GM23338 (cell line): ENCODE measurements at places on chromosomes 5 and 9. TPM values are rescaled to one million over a fixed set of nuclear protein-coding genes. Genes with fewer than 3 reads are reported as not detected.

Gene ATOX1
- 118 and 123 TPM in 2 replicates for total RNA-seq

Gene F2RL1
- 27.1 and 32.1 TPM in 2 replicates for total RNA-seq

Gene PAEP
- total RNA-seq: not detected in 2 replicates

Gene RHOBTB3
- 8.8 and 10.0 TPM in 2 replicates for total RNA-seq

Gene ADGRD2
- total RNA-seq: 0.45 TPM in 1 of 2 replicates, not detected in the other

Gene PLAC8L1
- total RNA-seq: not detected in 2 replicates

Gene SMARCA2
- 21.9 and 22.9 TPM in 2 replicates for total RNA-seq

Gene RLN2
- 4.0 and 4.7 TPM in 2 replicates for total RNA-seq

DNA sequence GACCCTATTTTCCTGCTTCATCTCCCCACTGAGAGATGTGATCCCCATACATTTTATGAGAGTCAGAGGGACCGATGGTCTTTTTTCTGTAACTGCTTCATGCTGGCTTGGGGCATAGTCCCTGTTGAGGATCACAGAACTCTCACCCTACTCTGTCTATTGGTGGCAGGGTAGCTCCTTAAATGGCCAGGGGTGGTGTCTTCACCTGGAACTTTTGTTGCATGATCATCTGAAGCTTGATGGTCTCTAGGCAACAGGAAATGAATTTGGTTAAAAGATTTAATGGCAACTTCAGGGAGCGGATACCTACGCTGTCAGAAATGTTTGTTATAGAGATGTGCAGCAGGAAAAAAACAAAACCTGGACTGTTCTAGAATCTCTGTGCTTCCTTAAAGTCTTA lies 87.0 kb upstream of the GLIS3 start:
- no peak overlapping the region for H3K4me3 ChIP-seq
- DNase-seq: peak; percentile 41
- H3K36me3 ChIP-seq: no peaks in the 10 kb centered on the region
- H3K27ac ChIP-seq: no peak overlapping the region
- H3K4me1 ChIP-seq: no peaks in the 10 kb centered on the region

GRCh38 chr9:125496313-125496834 lies 210.6 kb downstream of the MAPKAP1 start:
- no peaks in the 10 kb centered on the region for H3K36me3 ChIP-seq
- no peaks in the 10 kb centered on the region for H3K27me3 ChIP-seq
- peaks cover 40% of the 10 kb centered on the region for H3K4me1 ChIP-seq
- H3K27ac ChIP-seq: peak overlapping the region; percentile 67
- peak; percentile 53 for DNase-seq

GRCh38 chr5:30765227-30765626 lies 428.3 kb upstream of the CDH6 start:
- no peak overlapping the region for H3K27ac ChIP-seq
- H3K36me3 ChIP-seq: no peaks in the 10 kb centered on the region
- H3K4me1 ChIP-seq: peaks cover 6% of the 10 kb centered on the region; the same call in 1 of the 2 replicates
- H3K27me3 ChIP-seq: no peaks in the 10 kb centered on the region
- no peak overlapping the region for H3K4me3 ChIP-seq

DNA sequence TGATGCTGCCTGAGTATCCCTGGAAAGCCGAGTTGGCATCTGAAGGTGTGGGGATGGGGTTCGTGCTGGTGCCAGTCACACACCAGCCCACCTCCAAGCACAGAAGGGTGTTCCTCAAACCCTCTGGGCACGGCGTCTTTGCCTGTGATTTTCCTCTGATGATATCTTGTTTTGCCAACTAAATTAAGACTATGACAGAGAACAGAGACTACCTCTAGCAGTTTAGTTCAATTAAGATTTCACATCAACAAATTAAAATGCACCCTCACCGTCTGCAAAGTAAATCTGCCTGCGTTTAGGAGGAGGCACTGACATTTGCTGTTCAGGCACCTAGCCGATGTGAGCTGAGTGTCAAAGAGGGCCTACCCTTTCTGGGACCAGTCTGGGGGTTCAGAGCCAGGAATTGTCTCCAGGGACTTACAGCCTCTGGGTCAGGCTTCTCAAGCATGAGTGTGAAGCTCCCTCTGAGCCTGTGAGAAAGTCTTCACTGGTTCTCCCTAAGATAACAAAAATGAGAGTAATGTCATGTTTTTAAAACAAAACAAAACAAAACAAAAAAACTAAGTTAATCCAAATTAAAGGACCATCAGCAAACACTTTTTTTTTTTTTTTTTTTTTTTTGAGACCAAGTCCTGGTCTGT lies 55.4 kb upstream of the CTNNA1 start:
- no peak for DNase-seq
- H3K27me3 ChIP-seq: no peaks in the 10 kb centered on the region
- H3K4me3 ChIP-seq: no peak overlapping the region

- H3K36me3 ChIP-seq: no peaks in the 10 kb centered on the region
- no peak overlapping the region for H3K27ac ChIP-seq
- H3K27me3 ChIP-seq: no peaks in the 10 kb centered on the region
- DNase-seq: no peak
These were observed 125.3 kb upstream of the ABCA1 start for GRCh38 chr9:105053209-105053652.

- H3K36me3 ChIP-seq: no peaks in the 10 kb centered on the region
- no peak overlapping the region for H3K27ac ChIP-seq
- no peaks in the 10 kb centered on the region for H3K4me1 ChIP-seq
- no peak overlapping the region for H3K4me3 ChIP-seq
- no peak for DNase-seq
These were observed 192.9 kb upstream of the RAD23B start for GRCh38 chr9:107090218-107090617.

DNA sequence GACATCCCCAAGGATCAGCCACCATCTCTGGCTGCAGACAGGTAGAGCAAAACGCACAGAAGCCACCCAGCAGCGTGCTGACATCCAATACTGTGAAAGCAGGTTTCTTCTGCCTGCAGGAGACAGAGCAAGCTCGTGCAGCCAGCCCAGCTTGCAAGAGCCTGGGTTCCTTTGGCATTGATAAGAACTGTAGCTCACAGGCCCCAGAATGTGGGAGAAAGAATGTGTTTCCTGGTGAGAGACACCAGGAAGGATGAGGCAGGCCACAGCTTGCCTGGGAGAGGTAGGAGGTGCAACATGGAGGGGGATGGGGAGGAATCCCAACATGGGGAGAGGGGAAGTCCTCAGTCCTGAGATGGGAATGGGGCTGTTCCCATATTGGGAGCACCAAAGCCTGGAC lies 34.0 kb upstream of the ARAP3 start:
- no peak overlapping the region for H3K4me3 ChIP-seq
- peak; percentile 48 for DNase-seq
- 0 out of 2 replicates have a peak overlapping the region, but pooled peaks have one; percentile 32 for H3K27ac ChIP-seq
- no peaks in the 10 kb centered on the region for H3K36me3 ChIP-seq
- peaks cover 44% of the 10 kb centered on the region for H3K4me1 ChIP-seq
- no peaks in the 10 kb centered on the region for H3K27me3 ChIP-seq

DNA sequence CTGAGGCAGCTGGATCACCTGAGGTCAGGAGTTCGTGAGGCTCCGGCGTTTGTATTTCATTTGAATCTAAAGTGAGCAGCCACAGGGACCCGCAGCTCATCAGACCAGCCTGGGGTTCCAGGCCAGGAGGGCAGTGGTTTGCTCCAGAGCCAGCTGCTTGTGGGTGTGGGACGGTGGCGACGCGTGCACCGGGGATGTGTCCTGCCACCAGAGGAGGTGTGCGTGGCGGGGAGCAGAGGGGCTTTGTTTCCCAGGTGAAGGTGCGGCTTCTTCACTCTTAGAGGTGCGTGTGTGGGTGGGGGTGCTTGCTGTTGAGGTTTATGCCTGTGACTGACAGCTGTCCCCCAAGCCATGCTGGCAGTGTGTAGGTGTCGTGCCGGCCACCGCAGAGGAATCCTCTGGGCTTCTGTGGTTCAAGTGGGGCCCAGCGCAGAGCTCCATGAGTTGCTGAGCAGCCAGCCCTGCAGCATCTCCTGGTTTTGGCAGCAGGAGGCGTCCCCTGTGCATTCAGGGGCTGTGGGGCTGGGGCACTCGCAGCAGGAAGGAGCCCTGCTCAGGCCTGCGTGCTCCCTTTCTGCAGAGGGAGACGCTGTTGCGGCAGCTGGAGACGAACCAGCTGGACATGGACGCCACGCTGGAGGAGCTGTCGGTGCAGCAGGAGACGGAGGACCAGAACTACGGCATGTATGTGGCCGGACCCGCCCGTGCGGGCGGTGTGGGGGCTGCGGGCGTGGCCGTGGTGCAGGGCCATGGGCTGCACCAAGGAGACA lies 6.9 kb upstream of the AJM1 start:
- H3K27me3 ChIP-seq: no peaks in the 10 kb centered on the region
- H3K4me1 ChIP-seq: 0 out of 2 replicates have a peak, but pooled peaks cover 3% of the 10 kb centered on the region
- no peak overlapping the region for H3K4me3 ChIP-seq
- no peak overlapping the region for H3K27ac ChIP-seq
- no peak for DNase-seq

- DNase-seq: no peak
- H3K27ac ChIP-seq: no peak overlapping the region
- H3K36me3 ChIP-seq: no peaks in the 10 kb centered on the region
- H3K4me3 ChIP-seq: no peak overlapping the region
- no peaks in the 10 kb centered on the region for H3K27me3 ChIP-seq
These were observed 75.7 kb downstream of the C5orf15 start for GRCh38 chr5:133892774-133893173.

- no peak overlapping the region for H3K27ac ChIP-seq
- no peaks in the 10 kb centered on the region for H3K36me3 ChIP-seq
- H3K4me1 ChIP-seq: no peaks in the 10 kb centered on the region
- no peak overlapping the region for H3K4me3 ChIP-seq
These were observed 85.1 kb downstream of the MACROH2A1 start for GRCh38 chr5:135313946-135314345.

GRCh38 chr5:133953568-133954145 lies 14.8 kb downstream of the C5orf15 start:
- no peak for DNase-seq
- no peak overlapping the region for H3K4me3 ChIP-seq
- H3K36me3 ChIP-seq: peaks cover 15% of the 10 kb centered on the region
- no peaks in the 10 kb centered on the region for H3K4me1 ChIP-seq
- no peak overlapping the region for H3K27ac ChIP-seq
- no peaks in the 10 kb centered on the region for H3K27me3 ChIP-seq

DNA sequence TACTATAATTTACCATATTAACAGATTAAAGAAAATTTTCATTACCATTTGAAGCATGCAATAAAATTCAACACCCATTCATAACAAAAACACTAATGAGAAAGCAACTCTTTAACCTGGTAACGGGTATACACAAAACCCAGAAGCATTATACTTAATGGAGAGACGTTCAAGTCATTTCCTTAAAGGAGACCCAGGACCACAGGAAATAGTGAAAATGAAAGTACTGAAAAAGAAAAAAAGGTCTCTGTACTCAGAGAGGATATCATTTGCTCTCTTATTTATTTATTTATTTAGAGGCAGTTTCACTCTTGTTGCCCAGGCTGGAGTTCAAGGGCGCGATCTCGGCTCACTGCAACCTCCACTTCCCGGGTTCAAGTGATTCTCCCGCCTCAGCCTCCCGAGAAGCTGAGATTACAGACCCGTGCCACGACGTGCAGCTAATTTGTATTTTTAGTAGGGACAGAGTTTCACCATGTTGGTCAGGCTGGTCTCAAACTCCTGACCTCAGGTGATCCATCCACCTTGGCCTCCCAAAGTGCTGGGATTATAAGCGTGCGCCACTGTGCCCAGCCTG lies 61.6 kb downstream of the SETX start:
- H3K27ac ChIP-seq: peak overlapping the region; percentile 15; the same call in 1 of the 2 replicates
- peaks cover 8% of the 10 kb centered on the region for H3K36me3 ChIP-seq
- DNase-seq: no peak
- H3K4me3 ChIP-seq: no peak overlapping the region

GRCh38 chr9:136673975-136674785 lies 11.5 kb downstream of the EGFL7 start:
- no peaks in the 10 kb centered on the region for H3K27me3 ChIP-seq
- DNase-seq: no peak
- no peaks in the 10 kb centered on the region for H3K36me3 ChIP-seq
- H3K4me1 ChIP-seq: no peaks in the 10 kb centered on the region

GRCh38 chr9:89776795-89777525 lies 172.1 kb downstream of the GADD45G start:
- no peak overlapping the region for H3K27ac ChIP-seq
- no peak overlapping the region for H3K4me3 ChIP-seq
- H3K4me1 ChIP-seq: no peaks in the 10 kb centered on the region
- no peak for DNase-seq

DNA sequence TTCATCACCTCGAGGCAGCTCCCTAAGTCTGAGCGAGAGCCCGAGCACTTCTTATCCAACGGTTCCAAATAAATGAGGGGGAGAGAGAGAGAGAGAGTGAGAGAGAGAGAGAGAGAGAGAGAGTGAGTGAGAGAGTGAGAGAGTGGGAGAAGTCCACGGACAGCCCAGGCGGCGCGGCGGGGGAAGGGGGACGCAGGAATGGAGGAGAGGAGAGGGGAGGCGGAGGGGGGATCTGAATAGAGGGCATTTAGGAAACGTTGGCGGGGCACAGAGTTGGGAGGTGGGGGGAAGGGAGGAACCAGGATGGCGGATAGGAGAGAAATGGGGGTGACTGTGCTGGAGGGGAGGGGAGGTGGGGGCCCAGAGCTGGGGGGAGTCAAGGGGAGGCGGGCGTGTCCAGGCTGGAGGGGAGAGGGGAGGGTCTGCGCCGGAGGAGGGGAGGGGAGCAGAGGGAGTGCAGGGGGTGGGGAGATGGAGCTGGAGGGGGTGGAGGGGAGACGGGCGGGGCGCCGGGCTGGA lies 398 bp upstream of the BASP1 start:
- peak; percentile 74 for DNase-seq
- peaks cover 59% of the 10 kb centered on the region for H3K4me1 ChIP-seq
- H3K36me3 ChIP-seq: no peaks in the 10 kb centered on the region
- no peaks in the 10 kb centered on the region for H3K27me3 ChIP-seq
- peak overlapping the region; percentile 79 for H3K4me3 ChIP-seq

GRCh38 chr5:176507911-176508310 lies 29.3 kb downstream of the RNF44 start:
- no peak overlapping the region for H3K4me3 ChIP-seq
- H3K36me3 ChIP-seq: peaks cover 11% of the 10 kb centered on the region
- H3K27me3 ChIP-seq: no peaks in the 10 kb centered on the region
- no peak for DNase-seq
- no peak overlapping the region for H3K27ac ChIP-seq
- H3K4me1 ChIP-seq: no peaks in the 10 kb centered on the region

DNA sequence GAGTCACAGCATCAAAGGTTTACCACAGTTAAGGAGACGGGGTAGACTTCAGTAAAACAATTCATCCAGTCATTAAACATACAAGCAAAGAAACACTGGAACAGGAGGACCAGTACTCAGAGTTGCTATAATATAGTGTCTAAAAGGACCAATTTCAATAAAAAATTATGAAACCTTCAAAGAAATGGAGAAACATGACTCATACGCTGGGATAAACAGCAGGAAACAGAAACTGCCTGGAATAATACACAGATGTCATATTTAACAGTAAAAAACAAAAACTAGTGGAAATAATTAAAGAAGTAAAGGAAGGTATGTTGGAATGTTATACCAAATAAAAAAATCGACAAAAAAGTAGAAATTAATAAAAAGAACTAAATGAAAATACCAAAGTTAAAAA lies 1075.9 kb downstream of the NR2F1-AS1 start:
- H3K27ac ChIP-seq: no peak overlapping the region
- no peaks in the 10 kb centered on the region for H3K27me3 ChIP-seq
- H3K4me1 ChIP-seq: no peaks in the 10 kb centered on the region
- DNase-seq: no peak

- H3K36me3 ChIP-seq: peaks cover 6% of the 10 kb centered on the region
- DNase-seq: no peak
- H3K27me3 ChIP-seq: no peaks in the 10 kb centered on the region
- H3K4me3 ChIP-seq: peak overlapping the region; percentile 99
These were observed 306 bp downstream of the TRUB2 start for GRCh38 chr9:128321879-128322403.

GRCh38 chr9:131555841-131556673 lies 10.7 kb downstream of the PRRT1B start:
- H3K4me1 ChIP-seq: no peaks in the 10 kb centered on the region; the same call in 1 of the 2 replicates
- H3K4me3 ChIP-seq: no peak overlapping the region
- H3K27ac ChIP-seq: no peak overlapping the region

- DNase-seq: peak; percentile 84
- peak overlapping the region; percentile 38 for H3K4me3 ChIP-seq
- peaks cover 21% of the 10 kb centered on the region for H3K4me1 ChIP-seq
- no peaks in the 10 kb centered on the region for H3K27me3 ChIP-seq
- H3K36me3 ChIP-seq: peaks cover 15% of the 10 kb centered on the region
- peak overlapping the region; percentile 95 for H3K27ac ChIP-seq
These were observed 2.6 kb upstream of the PSIP1 start for GRCh38 chr9:15513335-15513734.
